ENCODE measurements at places on chromosomes 16 and 17. TPM values are rescaled to one million over a fixed set of nuclear protein-coding genes. Genes with fewer than 3 reads are reported as not detected.
A peak's percentile ranks its signal among the peaks of the same experiment; 100 is the strongest.

CA5A gene
- not detected for total RNA-seq

PRKCB gene
- total RNA-seq, result 47.8 TPM

- DNase-seq, result no peak
Measured at GRCh38 chr16:54927125-54928015, 3.3 kb upstream of the IRX5 start.

DNA sequence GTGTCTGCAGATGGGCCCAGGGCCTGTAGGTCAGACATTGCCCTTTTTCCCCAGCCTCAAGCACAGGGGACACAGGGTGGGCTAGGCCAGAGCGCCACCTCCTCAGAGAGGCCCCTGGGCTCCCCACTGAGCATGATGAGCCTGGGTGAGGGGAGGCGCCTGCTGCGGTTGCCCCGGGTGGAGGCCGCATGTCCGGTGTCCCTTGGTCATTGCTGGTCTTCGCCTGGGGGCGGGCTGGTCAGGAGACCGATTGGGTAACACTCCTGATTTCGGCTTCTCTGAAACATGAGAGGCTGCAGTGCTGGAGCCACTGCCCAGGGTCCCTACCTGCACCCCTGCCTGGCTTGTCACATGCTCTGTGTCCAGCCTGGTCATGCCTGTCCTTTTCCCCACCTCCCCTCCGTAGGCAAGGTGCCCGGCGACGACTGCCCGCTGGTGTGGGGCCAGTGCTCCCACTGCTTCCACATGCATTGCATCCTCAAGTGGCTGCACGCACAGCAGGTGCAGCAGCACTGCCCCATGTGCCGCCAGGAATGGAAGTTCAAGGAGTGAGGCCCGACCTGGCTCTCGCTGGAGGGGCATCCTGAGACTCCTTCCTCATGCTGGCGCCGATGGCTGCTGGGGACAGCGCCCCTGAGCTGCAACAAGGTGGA is 2.4 kb upstream of the NPB start:
- no peak for DNase-seq

DNA sequence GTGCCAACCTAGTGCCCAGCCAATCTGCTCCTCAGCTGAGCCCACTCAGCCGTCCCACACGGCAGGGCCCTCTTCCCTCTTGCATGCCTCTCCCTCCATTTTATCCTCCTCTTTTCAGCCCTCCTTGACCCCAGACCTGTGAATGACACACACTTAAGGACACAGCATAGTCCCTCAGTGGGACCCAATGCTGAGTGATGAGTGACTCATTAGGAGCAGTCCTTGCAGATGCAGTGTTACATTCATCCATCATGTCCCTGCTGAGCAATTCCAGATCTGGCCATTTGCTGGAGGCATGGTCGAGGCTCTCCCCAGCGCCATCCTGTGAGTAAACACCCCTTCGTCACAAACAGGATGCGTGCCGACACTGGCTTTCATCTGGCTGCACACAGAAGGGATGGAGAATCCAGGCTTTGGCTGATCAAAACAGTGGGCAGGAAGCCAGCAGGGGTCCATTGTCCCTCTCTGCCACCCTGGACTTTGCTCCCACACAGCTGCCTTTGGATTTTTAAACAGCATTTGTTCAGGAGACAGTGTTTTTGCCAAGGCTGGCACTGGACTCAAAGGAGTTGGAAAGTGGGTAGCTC is 122.6 kb downstream of the AXIN2 start:
- DNase-seq, result no peak

DNA sequence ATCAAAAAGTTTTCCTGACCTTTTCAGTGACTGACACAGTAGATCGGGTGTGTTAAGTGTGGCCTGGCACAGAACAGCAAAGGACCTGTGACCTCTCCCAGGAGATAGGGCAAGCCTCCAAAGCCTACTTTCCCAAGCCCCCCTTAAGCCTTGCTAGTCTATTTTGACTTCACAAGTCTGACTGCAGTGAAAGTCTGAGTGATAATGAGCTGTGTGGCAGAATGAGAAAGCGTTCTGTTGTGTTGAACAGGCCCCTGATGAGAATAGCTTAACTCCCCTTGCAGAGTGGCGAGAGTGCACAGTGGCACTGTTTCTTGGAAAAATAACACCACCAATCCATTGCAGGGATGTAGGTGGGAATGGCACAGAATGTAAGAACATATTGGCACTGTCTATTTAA is 32.8 kb downstream of the MMD start:
- DNase-seq, result no peak

- peak; percentile 85 for DNase-seq
Measured at GRCh38 chr16:89917773-89918452, 749 bp upstream of the MC1R start.

- DNase-seq, result no peak
Measured at GRCh38 chr17:56801459-56802178, 32.1 kb downstream of the C17orf67 start.

DNA sequence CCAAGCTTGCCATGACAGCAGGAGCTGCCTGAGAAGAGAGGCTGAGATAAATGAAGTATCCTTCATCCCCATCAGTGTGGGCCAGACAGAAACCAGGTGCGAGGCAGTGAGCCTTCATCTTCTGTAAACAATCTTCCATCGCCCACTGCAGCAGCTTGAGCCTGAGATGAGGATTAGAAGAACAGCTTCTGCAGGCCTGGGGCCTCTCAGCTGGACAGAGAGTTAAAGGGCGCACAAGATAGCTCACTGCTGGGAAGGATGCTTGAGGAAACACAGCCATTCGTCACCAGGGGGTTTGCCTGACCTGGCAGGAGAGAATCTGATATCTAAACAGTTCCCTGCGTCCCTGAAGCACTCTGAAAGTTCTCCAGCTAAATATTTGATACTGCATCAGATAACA is 27.1 kb downstream of the HOXB1 start:
- DNase-seq, result no peak

All from activated naive CD4-positive, alpha-beta T cell treated with anti-CD3 and anti-CD28 coated beads, Interleukin-2, amount 50 U/mL, for 72 hours (primary cell).